NCI-H345 (cell line): ENCODE measurements at places on chromosomes 6 and 20.

DNA sequence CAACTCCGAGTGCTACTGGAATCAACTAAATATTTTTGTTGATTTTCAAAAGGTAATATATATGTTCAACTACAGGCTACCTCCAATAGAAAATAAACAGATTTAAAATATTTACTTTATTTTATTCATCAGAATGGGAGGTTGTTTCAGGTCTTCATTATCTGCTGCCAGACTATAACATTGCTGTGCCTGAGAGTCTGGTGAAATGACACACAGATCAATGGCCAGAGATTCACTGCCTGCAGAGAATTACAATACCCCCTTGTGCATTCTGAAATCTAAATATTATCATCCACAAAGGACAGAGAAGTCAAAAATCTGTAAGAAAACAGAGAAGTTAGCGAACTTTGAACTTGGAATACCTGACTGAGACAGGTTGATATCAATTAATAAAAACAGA lies 667.8 kb upstream of the GJE1 start:
- DNase-seq = peak; percentile 55

DNA sequence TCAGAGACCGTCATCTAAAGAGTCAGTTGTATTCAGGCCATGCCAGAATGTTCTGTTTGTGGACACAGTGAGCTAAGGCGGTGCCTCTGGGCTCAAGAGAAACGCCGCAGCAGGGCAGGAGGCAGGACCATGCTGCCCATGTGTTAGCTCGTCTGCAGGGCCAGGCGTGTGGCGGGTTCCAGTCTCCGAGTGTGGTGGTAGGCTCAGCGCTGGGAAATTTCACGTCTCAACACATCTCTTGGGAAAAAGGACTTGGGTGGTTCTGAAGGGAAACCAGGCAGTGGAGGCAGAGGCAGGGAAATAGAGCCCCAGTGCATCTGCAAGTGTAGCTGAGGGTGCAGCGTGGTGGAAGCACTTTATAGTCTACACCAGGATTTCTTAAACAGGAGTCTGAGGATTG lies 56.9 kb upstream of the TAGAP start:
- no peak for DNase-seq

DNA sequence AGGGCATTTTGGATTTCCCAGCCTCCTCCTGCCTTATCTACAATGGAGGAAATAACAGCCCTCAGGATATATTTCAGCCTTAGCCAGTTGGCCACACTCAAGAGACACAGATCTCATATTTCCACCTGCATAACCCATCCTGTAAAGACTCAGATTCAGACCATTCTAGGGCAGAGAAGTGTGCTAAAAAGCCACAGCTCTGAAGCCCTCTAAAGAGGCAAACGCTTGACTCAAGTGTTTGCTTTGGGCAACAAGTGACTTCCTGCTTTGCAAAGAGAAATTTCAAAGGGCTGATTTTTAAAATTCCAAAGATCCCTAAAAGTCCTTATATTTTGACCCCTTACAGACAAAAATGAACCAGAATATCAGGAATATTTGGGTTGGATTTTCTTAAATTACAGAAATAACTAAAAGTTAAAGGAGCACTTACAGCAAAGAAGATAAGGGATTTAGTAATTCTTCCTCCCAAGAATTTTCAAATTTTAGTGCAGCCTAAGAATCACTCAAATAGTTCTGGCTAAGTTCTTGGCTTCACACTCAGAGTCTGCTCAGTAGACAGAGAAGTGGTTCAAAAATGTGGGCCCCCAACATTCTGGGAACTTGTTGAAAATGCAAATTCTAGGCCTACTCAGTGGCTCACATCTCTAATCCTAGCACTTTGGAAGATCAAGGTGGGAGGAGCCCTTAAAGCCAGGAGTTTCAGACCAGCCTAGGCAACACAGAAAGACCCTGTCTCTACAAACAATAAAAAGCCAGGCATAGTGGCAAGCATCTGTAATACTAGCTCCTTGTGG lies 18.9 kb upstream of the ADGRF5 start:
- no peak for DNase-seq

DNA sequence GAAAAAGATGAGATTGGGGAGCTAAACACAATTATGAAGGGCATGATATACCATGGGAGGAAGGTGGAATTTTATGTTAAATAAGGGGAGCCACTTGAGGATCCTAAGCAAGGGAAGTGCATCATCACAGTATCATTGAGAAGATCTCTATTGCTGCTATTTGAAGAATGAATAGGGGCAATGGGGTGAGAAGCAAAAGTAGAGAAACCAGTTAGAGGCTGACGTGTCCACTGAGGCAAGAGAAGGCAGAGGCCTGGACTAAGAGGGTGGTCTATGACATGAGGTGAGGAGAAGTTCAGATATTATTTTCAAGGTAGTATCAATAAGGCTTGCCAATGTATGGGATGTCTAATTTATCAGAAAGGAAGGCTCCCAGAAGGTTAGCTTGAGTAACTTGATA lies 111.6 kb downstream of the TENT5A start:
- no peak for DNase-seq

DNA sequence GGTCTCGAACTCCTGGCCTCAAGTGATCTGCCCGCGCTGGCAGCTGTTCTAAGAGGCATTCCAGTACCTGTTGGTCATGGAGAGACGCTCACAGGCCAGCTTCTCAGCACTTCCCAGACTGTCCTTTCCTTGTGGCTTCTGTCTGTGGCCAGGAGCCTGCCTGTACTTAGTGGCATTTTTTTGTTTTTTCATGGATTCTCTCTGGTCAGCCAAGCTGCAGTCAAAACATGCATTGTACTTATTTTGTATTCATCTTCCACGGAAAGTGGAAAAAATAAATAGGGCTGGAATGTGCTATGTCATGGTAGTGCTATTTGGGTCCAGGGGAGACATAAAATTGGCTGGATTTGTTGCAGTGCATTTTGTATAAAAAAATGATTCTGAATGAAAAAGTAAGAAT lies 29.1 kb downstream of the ZDHHC14 start:
- no peak for DNase-seq

DNA sequence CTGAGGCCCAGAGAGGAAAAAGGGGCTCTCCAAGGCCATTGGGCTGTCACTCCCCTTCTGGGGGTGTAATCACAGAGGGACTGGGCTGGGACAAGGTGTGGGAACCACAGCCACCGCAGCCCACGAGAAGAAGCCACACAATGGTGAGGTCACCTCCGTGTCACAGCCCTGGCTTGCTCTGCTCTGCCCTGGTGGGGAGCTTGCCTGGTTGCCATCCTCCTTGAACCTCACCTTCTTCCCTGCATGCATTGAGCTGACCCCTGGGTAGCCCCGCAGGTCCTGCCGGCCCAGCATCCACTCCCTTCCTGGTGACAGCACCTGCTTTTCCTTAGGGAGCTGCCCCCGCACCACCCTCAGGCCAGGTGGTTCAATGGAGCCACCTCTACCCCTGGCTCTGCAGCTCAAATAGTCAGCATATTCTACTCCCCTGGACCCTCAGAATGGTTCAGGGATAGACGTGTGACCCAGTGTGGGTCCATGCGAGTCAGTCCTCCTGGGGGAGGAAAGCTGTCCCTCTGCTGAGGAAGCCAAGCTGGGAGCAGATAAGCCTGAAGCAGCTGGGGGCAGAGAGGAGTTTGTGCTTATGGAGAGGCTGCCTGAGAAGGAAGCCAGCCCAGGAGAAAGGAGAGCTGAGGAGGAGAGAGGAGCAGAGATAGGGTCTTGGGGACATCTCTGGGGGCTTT lies 21.3 kb downstream of the RBM38 start:
- DNase-seq = no peak

- no peak for DNase-seq
Observed at GRCh38 chr20:8571611-8572010, 439.5 kb downstream of the PLCB1 start.

GRCh38 chr6:150229436-150230163 lies 86.8 kb downstream of the PPP1R14C start:
- DNase-seq = no peak

DNA sequence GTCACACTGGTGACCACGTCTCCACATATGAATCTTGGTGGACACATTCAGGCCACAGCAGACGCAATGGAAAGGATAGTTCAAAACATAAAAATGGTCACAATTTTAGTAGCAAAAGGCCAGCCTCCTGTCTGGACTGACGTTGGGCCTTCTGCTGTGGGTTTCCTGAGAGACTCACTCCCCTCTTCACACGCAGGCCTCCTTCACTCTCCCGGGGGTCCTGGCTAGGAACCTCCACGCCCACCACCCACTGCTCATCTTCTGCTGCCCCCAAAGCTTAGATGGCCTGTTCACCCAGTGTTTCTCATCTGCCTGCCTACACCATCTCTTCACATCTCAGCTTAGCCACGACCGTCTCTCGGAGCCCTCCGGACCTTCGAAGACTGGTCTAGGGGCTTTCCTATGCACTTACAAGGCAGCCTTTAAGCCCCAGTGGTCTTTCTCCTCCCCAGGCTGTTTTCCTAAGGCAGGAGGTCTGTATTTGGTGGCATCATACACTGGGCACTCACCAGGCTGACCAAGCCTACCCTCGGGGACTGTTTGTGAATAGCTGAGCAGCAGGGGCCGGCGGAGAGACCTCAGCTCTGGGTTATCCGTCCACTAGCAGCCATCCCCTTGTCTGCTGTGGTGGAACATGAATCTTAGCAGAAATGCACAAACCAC lies 46.6 kb upstream of the AFDN start:
- no peak for DNase-seq

DNA sequence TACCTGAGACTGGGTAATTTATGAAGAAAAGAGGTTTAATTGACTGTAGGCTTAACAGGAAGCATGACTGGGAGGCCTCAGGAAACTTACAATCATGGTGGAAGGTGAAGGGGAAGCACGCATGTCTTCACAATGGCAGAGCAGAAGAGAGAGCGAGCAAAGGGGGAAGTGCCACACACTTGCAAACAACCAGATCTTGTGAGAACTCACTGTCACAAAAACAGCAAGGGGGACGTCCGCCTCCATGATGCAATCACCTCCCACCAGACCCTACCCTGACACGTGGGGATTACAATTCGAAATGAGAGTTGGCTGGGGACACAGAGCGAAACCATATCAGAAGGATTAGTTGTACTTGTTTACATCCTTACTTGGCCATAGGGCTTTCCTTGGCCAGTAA lies 49.7 kb downstream of the FIG4 start:
- DNase-seq = no peak

- DNase-seq = no peak
Observed at GRCh38 chr20:1757072-1757471, 99.5 kb upstream of the SIRPG start.

DNA sequence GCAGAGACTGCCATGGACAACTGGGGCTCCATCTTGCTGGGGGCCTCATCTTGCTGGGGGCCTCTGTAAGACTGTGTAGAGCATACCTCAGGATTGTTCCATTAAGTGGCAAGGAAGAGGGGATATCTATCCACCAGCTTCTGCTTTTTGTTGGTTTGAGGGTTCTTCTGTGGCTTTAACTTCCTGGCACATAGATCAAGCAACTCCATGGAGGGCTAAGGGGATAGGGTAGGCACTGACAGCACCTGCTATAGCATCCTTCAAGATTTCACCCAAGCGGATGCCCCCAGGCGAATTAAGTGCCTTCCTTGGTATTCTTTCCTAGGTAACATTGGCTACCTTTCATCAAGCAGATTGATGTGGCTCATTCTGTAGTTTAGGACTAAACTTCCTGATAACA lies 3.8 kb upstream of the LRRN4 start:
- DNase-seq = no peak

- no peak for DNase-seq
Observed at GRCh38 chr6:7087066-7087465, 20.7 kb upstream of the RREB1 start.

DNA sequence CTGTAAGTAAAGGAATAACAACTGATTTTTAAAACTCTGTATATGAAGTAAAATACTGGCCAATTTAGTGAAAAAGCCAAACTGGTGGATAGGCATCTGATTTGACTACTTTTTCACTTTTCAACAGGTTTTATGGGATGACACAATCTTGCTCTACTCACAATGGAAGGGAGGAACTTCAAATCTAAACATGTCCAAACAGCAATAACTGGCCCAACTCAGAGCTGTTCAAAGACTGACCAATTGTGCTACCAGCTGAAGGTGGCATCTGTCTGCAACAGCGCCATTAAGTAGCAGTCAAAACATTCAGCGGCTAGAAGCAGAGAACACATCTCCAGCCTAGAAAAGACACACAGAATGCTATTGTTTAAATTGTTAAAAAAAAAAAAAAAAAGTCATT lies 44.6 kb downstream of the SESN1 start:
- DNase-seq = no peak

DNA sequence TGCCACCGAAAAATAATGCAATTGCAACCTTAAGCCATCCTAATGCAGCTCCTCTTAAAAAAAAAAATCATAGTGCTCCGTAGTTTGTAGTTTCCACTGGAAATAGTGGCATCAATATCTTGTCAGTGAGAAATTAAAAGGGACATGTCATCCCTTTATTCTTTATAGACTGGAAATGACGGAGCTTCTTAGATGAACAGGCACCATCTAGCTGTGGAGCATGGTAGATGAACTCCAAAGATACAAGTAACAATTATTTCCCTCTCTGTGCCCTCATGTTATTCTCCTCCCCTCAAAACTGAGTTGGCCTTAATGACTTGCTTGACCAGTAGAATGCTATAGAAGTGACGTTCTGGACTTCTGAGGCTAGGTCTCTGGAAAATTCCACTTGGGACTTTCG lies 268.1 kb upstream of the SPTLC3 start:
- no peak for DNase-seq

- DNase-seq = peak; percentile 37
Observed at GRCh38 chr20:23049201-23050075, at the start of gene THBD. Gene THBD, minus strand, starts transcription at chr20:23049672. Its CDS starts 168 bp downstream, at chr20:23049504.

GRCh38 chr20:57536771-57537724 lies 12.1 kb upstream of the CTCFL start:
- no peak for DNase-seq

DNA sequence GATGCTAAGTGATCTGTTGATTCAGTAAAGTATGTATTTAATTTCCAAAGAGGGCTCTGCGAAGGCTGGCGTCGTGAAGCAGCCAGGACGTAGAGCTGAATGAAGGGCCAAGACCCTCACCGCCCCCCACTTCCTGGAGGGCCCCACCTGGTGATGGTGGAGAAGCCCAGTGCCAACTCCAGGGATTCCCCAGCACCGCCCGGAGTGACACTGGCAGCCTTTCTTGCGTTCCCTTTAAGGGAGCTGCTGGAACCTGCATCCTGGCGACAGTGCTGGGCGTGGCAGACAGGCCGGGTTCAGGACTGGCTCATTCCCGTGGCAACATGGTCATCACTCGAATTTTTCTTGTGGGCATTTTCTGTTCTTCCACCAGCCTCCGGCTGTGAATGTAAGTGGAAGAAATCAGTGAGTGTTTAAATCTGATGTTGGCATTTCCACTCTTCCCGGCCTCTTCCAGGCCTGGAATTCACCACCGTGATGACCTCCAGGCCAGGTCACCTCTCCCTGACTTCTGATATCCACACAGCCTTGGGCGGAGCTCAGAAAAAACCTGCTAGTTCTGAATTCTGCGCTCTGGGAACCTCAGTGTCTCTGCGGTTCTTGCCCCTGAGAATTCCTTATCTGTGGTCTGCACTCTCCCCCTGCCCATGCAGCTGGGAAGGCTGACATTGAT lies 57.4 kb upstream of the DACT2 start:
- DNase-seq = peak; percentile 21

DNA sequence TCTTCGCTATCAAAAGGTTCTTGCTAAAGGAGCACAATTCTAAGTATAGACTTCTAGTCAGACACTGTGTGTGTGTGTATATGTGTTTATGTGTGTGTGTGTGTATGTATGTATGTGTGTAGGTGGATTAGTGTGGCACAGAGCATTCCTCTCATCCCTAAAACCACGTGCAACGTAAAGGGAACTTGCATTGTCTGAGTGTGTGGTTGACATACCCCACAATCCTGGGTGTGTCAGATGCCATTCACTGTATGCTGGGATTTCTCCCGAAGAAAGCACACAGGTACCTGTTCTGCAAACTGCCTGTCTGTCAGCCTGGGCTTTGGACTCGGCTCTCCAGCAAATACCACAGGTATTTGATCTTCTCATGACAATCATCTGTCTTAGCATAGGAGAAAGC lies 42.3 kb upstream of the TBC1D7 start:
- no peak for DNase-seq

- DNase-seq = no peak
Observed at GRCh38 chr20:38063911-38064530, 30.5 kb downstream of the RPRD1B start.
